ENCODE measurements at places on chromosomes 5 and 9.
A peak's percentile ranks its signal among the peaks of the same experiment; 100 is the strongest.

DNA sequence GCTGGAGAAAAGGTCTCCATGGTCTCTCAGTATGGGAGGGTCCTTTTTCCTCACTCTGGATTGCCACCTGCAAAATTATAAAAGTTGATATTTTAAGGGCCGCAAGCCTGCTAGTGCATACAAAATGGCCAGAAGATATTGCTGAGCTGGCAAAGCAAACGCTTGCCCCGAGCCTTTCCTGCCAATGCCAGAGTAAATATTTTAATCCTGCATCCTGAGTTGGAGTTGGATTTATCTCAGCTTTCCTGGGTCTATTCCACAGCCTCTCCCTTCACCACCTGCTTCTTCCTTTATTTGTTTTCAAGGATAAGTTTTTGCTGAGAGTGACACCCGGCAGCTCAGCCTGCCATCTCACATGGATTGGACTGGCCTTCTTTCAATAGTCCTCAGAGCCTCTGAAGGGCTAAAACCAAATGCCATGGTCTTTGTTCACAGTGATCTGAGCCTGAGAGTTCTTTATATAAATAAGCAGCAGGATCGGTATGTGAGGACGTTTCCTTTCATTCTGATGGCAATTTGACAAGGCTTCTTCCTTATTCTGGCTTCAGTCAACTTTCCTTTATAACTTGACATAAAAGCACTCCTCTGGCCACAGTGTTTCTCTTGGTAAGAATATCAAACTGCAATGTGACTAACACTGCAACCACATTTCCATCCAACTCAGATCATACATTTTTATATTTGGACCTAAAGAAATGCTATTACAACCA is 170.1 kb downstream of the ADAMTS12 start:
- DNase-seq, result no peak

DNA sequence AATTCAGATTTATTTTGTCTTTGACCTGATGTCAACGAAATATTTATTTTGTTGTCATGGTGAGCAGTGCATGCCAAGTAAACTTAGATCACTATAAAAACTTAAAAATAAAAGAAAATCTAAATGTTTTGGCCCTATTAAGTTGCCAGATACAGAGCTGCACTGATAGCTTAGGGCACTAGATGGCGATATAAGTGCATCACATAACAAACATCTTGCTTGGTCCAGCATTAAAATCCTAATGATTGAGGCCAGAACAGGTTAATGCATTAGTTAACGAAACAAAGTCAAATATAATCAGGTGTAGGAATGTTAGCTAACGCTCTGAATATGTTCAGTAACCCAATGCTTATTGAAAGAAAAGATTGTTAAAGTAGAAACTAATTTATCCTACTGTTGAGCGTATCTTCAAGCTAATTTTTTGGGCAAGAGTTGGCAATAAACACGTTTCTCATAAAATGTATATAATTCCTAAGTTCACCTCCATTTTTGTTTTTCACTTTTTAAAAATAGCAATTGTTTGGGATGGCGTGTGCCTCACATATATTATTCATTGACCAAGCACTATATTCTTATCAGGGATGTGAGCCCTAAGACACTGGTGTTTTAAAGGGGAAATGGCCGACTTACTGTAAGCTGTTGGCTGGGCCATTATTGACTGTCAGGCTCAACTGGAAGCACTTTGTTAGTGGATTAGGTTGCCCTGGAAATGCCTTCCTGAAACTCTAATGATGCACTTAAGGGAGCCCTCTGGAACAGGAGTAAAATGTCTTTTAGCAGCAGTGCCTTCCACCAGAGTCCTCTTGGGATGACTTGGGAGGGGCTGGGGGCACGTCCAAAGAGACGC is 33.3 kb downstream of the KCTD16 start:
- peak; percentile 26 for DNase-seq

- no peak for DNase-seq
These were observed 279.0 kb downstream of the GLIS3 start for GRCh38 chr9:4020755-4021296.

DNA sequence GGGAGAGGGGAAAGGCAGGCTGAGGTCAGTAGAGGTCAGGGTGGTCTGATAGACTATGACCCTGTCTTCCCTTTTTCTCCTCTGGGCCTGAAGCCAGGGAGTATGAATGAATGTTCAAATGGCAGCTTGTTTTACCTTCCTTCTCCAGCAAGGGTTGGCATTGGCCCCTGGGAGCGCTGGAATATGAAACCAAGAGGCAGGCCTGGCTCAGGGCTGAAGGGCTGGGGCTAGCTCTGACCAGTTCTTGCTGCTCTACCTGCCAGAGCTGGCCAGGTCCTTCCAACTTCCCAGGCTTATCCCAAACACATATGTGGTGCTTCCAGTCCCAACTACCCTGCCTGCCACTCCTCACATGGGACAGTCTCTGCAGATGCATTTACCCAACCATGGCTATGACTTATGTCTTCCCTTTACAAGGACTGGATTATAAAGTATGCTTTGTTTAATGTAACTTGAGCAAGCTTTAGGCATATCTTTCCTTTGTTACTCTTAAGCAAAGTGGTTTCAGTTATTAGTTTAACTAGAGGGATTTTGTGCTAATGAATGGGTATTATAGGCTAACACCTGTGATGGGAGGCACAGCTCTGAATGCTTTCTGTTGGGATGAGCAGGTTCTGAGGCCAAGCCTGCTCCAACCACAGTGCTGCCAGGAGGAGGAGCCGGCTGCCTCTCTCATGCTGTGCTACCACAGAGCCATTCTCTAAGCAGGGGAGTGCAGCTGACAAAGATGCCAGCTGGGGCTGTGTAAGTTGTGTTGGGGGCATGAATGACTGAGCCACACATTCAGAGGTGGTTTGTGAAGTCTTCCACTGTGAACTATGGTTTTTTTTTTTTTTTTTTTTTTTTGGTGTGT is 6.1 kb downstream of the CCNI2 start:
- no peak for DNase-seq

GRCh38 chr5:122870219-122870856 is 24.9 kb downstream of the SNX24 start:
- DNase-seq, result no peak

GRCh38 chr5:90015584-90016018 is 394.0 kb downstream of the CETN3 start:
- DNase-seq, result no peak

DNA sequence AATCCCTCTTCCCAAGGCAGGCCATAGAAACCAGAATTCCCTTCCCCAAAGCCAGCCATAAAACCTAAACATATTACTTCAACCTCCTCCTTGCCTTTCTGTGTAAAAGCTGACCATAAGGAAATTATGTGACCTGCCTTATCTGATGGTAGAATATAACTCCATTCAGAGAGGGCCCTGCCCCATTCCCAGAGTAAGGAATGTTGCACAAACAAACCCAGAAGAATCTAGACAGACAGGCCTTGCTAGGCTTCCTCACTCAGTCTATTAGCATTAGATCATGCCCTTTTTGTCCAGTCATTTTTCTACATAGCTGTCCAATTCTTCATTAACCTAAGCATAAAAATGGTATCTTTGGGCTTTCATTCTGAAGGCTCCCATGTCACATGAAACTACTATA is 17.8 kb upstream of the IFNB1 start:
- no peak for DNase-seq

GRCh38 chr5:55681301-55681700 is 30.8 kb downstream of the SLC38A9 start:
- no peak for DNase-seq

- DNase-seq, result no peak
These were observed 480.8 kb downstream of the GADD45G start for GRCh38 chr9:90085633-90086032.

DNA sequence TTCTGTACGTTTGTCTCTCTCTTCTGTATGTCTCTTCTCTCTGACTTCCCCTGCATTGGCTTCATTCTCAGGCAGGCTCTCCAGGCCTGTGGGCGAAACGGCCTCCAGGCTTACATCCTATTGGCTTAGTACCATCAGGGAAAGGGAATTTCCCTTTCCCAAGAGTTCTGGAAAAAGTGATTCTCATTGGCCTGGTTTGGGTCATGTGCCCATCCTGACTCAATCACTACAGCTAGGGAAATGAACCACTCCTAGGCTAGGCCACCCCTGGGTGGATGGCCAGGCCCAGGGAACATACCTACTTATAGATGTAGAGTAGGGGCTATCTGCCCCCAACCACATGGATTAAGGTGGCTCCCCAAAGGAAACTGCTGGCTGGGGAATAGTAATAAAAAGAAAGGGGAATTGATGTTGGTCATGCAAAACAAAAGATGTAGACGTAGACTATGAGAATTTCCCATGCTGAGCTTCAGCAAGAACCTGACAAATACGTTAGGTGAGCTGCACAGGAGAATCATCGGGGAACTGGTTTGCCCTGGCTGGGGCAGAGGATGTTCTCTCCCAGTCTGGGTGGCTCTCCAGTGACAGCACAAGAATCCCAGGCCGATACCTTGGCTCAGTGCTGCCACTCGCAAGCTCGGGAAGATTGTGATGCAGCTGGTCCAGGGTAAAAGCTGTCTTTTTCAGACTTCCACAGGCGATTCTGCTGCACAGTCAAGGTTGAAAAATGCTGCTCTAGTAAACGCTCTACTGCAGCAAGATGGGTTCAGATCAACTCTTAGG is 3.7 kb upstream of the EGR1 start:
- no peak for DNase-seq

DNA sequence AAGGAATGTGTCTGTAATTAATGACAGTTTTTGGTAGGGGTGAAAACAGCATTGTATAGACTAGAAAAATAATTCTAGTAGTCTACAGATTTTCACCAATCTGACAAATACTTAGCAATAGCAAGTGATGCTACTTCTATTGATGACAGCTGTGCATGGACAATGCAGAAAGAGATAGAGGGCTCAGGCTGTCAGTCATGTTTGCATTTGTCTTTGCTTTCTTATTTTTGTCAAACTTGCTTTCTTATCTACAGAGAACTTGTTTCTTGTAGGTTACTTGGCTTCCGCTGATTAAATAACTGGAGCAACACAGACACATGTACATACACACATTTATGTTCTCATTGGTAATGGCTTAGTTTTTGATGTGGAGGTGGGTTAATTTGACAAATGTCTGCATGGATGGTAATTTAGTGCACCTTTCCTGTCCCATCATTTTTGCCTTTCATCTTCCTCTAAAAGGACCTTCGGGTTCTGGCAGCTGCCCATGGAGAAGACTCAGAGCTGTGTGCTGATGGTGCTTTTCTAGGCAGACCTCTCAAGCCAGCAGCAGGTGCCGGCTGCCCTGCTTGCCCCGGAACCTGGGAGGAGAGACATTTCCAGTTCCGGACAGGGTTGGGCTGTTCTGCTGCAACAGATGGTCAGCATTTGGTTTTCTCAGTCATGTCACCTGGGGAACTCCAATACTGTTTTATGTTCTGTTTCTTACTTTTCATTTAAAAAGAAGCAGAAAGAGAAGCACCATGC is 28.8 kb downstream of the CAMK4 start:
- DNase-seq, result no peak

DNA sequence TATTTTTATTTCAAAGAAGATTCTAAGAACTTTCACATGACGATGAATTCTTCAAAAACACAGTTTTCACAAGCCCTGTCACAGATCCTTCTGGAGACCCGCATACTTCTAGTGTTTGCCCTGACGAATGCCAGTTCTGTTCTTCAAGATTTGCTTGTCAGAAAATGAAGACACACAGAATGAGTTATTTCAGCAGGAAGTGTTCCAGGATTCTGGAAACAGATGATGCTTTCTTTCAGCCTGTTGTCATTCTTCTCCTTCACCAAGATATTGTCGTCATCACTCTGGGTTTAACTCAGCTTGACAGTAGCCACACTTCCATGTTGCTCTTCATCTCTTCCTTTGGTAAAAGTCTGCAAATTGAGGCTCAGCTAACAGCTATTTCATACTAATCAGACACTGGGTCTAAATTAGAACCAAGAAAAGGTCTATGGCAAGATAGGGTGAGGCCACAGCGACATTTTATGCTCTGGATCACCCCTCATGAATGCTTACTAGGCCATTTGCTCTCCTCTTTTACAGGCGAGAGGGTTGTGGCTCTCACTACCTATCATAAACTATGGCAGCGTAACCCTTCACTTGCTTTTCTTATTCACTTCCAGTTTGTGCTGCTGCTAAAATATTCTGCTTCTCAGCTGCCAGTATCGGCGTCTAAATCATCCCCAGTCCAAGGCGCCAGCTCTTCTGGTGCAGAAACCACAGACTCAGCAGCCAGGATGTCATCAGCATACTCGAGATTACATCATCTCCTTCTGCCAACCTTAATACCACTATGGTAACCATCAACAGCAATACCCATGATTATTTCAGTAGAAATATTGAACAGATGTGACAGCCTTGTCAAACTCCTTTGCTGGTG is 159.6 kb upstream of the TBCA start:
- no peak for DNase-seq

- no peak for DNase-seq
These were observed 330.7 kb downstream of the NDUFS4 start for GRCh38 chr5:53891159-53891558.

- DNase-seq, result no peak
These were observed 317.3 kb upstream of the PDE4D start for GRCh38 chr5:60210810-60211209.

- no peak for DNase-seq
These were observed 28.5 kb upstream of the NKD2 start for GRCh38 chr5:980001-980588.

DNA sequence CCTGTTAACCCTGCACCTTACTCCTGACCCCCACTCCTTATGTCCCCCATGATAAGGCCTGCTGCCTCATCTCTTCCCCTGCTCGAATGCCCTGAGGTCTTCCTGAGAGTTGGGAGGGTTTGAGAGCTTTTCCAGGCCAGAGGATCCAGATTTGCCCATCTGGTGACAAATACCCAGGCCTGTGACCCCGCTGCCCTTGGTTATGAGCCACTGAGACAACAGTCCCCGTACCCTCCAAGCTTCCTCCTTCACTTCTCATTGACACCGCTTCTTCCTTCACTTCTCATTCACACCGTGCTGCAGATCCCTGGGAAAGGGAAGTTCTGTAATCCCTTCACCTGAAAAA is 593 bp downstream of the GM2A start:
- DNase-seq, result no peak

DNA sequence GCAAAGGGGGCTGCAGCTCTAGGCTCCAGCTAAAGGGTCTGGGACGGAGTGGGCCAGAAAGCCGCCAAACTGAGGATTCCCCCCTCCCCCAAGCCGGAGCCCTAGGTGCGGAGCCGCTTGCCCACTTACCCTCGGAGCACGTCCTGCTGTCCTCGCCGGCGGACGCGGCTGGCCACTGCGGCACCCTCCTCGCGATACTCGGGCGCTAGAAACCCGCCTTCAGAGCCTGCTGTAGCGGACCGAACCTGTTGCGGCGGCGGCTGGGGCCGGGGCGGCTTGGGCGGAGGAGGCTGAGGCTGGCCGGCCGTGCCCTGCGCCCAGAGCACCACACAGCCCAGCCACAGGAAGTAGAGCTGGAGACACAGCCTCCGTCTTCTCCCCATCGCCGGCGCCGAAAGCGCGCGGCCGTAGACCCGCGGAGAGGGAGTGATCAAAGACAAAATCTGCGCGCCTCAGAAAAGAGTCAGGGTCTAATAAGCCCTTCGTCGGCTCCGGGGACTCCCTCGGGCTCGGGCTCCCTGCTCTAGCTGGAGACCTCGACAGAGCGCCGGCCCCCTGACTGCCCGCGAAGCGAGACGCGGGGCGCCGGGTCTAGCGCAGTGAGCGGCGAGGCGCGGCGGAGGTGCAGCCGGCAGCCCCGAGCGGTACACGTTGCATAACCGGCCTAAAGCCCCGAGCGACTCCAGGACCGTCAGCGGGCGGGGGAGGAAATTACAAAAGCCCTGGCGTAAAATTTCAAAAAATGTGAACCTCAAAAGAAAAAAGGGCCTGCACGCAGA is 635 bp downstream of the FBN2 start:
- DNase-seq, result no peak

- no peak for DNase-seq
These were observed 574.7 kb downstream of the TLE4 start for GRCh38 chr9:80146466-80146865.

GRCh38 chr5:143314099-143314498 is 89.4 kb downstream of the NR3C1 start:
- DNase-seq, result no peak
